ENCODE measurements at places on chromosomes 4 and X. TPM values are rescaled to one million over a fixed set of nuclear protein-coding genes. Genes with fewer than 3 reads are reported as not detected.
A peak's percentile ranks its signal among the peaks of the same experiment; 100 is the strongest.

- DNase-seq: no peak
These were observed 10.2 kb downstream of the SH3TC1 start for GRCh38 chr4:8209181-8209874.

GRCh38 chr4:139665690-139666529 is at the start of gene MGST2:
TSS of gene MGST2 (plus strand) at chr4:139665819. CDS start at chr4:139666020, 201 bp downstream.
- peak; percentile 93 for DNase-seq

DNA sequence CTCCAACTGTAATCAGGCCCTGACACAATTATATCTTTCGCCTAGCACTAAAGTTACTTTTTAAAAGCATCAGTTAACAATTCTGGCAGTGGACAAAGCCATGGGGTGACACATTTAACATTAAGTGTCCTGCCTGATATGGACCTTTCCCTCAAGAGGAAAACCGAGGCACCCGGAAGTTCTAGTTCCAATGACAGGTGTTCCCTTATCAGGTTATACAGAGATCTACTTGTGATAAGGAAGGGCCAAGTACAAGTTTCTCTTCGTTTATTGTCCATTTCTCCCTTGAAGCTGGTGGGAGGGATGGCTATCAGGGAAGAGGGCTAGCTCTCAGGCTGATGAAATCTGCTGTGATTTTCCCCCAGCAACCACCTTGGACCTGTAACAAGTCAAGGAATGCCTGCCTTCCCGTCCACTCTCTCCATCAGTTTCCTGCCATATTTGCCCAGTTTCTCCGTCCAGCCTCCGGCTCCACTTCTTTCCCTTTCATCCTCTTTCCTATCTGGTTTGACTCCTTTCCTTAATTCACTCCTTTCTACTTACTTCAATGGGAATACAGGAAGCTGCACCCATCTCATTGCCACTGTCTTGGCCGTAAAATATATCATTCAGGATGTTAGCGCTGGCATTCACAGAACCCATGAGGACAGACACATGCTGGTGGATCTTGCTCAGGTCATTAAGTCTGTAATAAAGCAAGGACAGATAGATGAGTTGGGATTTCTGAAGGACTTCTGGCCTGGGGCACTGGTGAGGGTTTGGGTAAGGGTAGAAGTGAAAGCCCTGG is 95.0 kb downstream of the DGKK start:
- peak; percentile 19 for DNase-seq

MAGEA11 gene
- not detected for polyA plus RNA-seq

RIBC1 gene
- polyA plus RNA-seq: 1.7 TPM
